NCI-H510A treated with DMSO at 0.1 percent for 48 hours (cell line): ENCODE measurements at places on chromosomes 2 and 18.

DNA sequence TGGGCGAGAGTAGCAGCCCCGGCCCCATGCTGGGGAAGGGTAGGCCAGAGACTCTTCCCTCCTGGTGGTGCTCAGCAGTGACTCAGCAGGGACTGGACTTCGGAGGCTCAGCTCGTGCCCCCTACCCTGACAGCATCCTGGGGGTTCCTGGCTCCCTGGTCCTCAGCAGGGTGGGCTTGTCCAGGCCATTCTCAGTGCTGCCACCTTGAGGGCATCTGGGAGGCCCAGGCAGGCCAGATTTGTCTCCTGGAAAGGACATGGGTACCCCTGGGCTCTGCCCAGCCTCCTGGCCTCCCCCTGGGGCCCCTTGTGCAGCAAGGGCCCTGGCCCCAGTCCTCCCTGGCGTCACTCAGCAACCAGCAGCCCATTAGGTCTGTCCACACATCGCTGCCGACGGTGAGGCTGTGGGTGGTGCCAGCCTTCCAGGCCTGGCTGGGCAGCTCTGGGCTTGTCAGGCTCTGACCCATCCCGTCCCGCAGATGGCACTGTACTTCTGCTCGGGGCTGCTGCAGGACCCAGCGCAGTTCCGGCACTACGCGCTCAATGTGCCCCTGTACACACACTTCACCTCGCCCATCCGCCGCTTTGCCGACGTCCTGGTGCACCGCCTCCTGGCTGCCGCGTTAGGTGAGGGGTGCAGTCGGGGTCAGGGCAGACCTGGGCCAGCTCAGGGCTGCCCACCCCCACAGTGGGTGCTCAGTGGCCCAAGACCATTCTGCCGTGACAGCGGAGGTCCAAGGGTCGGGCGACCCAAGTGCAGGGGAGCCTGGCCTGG is 45.0 kb upstream of the ALPP start:
- no peak for DNase-seq

DNA sequence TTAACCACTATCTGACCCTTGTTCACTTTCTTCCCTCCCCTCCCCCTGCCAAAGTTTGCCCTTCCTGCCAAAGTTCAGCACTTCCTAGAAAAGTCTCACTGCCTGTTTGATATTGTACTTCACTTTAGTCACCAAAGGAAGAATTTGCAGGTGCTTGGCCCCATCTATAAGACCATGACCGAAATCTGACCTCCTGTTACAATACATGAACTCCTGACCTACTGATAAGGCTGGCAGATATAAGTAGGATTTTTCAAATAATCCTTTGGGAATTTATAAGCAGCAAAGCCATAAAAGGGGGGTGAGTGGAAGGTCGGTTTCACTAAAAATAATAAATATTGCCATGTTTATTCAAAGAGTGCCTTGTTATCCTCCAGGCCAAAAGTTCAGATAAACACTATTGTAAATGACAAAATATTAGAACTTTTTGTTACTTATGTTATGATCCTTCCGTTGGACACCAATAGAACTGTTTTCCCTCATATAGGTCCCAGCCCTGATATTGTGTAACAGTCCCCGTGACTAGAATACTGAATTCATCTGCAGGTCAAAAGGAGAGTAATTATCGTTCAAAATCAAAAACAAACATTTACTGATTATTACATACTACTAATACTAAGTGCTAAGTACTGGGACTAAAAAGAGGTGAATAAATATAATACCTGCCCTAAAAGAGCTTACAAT is 277.6 kb downstream of the EXOC6B start:
- no peak for DNase-seq

GRCh38 chr18:46750626-46751025 is 6.2 kb downstream of the ST8SIA5 start:
- no peak for DNase-seq

DNA sequence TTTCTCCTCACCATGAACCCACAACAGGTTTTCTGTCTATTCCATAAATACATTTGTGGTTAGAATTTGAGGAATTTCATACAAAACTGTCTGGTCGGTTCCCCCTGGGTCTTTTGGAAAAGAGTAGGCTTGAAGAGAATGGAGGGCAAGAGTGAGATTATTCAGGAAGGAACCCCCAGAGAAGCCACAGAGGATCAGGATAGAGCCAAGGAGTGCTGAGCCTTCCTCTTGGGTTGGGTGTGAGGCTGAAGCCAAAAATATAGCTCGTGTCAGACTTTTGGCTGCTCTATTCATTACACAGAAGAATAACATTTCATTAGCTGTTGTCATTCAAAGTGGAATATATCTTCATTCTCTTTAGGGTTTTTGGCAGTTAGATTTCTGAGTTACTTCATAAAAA is 45.9 kb upstream of the YES1 start:
- DNase-seq: no peak

DNA sequence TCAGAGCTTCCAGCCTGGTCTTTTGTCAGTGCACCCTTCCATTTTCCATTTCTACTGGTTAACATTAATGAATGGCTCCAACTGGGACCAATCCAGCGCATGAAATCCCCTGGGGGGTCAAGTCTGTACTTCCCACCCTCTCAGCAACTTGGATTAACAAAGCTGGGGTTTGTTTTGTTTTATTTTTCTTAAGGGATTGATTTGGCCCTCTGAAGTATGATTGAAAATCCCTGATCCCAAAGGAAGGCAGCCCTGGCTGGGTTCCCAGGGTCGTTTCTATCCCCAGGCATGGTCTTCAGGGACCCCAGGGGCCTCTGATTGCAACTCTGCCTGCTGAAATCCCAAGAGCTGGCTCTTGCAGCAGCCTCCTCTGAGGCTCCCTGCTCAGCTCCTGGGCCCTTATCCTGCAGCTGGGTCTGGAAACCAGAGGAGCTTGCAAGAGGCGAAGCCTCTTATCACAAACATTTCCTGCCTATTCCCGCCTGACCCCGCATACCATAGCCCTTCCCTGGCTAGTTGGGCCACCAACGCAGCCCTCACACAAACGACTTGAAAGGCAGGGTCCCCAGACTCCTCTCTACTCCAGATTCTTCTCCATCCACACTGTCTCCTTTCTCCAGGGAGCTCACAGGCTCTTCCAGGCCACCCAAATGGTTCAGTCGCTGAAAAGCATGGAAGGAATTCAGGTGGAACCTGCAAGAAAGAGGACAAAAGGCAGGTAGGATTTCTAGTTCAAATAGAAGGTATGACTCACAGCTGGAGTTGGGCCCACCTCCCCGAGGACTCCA is 109.7 kb upstream of the PKDCC start:
- no peak for DNase-seq
